ENCODE measurements at places on chromosomes 16 and 17. TPM values are rescaled to one million over a fixed set of nuclear protein-coding genes. Genes with fewer than 3 reads are reported as not detected.

DNA sequence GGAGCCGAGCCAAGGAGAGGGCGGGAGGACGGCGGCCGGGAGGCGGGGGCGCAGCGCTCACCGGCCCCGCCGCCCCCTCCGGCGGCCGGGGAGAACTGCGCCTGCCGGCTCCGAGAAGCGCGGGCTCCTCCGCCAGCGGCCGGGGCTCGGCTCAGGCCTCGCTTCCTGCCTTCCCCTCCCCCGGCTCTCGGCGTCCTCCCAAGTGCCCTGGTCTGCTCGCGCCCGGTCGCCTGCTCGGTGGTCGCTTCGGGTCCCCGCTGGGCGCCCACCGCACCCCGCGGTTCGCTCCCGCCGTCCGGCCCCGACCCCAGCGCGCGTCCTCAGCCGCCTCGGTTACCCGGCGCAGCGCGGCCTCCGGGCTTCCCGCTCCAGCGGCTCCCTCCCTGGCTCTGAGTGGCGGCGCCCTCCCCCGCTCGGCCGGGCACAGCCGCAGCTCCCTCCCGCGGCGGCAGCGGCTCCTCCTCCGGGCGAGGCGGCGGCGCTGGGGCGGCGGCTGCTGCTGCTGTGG, 313 bp downstream of the UBTF start:
- peak; percentile 54 for DNase-seq

DNA sequence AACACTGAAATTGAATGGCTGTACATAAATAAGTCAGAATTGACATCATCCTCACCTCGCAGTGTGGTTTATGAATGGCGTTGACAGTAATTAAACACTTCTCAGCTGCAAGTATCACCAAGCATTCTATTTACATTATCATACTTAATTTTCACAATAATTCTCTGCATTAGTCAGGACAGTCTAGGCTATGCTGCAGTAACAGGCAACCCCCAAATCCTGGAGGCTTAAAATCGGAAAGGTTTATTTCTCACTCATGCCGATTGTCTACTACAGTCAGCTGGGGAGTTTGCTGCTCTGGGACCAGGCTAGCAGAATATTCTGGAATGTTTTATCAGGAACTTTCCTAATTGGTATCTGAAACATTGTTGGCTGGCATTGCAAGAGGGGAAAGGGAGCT, 493.2 kb upstream of the ERCC4 start:
- no peak for DNase-seq

DNA sequence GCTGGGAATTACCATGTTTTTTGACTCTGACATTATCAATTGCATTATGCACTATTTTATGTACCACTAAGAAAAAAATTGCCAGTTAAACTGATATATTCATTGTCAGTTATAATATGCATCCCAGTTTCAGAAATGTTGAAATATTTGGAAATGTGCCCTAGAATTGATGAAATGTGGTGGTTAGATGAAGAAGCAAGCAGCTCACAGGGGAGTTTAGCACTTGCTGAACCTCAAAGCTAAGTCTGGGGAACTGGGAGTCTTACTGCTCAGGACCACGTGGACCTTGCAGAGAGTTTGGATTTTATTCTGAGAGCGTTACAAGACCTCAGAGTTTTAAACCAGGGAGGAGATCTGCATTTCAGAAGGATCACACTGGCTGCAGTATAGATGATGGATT, 67.9 kb downstream of the TNRC6C start:
- DNase-seq, result no peak

DNA sequence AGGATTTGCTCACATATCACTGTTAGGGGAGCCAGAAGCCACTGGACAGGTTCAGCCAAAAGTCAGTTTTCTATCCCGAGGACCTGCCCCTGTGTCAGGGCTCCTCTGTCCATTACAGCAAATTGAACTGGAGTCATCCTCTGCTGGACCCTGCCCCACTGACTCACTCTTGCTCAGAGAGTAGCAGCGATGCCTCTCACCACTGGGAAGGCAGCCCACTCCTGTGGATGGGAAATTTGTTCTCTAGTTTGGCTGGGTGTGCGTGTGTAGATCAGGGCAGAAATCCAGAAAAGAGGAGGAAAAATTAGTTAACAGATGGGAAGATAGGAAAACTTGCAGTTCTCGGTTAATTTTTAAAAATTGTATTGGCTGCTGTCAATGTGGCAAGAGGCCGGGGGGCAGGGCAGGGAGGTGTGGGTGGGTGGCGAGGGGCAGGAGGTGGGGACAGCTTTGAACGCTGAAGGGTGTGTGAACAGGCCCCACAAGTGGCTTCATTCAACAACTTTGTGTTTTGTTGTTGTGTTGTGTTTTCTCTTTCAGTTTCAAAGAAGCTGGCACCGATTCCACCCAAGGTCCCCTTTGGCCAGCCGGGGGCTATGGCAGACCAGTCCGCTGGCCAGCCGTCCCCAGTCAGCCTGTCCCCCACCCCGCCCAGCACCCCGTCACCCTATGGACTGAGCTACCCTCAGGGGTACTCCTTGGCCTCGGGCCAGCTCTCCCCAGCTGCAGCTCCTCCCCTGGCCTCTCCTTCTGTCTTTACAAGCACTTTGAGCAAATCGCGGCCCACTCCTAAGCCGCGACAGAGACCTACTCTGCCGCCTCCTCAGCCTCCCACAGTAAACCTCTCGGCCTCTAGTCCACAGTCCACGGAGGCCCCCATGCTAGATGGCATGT, 33.6 kb downstream of the ELAC2 start:
- DNase-seq, result peak; percentile 25

Gene SDR42E1
- 4.6 TPM for total RNA-seq
